ENCODE measurements at places on chromosomes 6 and 20.
A peak's percentile ranks its signal among the peaks of the same experiment; 100 is the strongest.

- DNase-seq: no peak
Observed at GRCh38 chr6:128347123-128347522, 173.3 kb downstream of the PTPRK start.

- DNase-seq: no peak
Observed at GRCh38 chr6:121794630-121795029, 359.2 kb downstream of the GJA1 start.

DNA sequence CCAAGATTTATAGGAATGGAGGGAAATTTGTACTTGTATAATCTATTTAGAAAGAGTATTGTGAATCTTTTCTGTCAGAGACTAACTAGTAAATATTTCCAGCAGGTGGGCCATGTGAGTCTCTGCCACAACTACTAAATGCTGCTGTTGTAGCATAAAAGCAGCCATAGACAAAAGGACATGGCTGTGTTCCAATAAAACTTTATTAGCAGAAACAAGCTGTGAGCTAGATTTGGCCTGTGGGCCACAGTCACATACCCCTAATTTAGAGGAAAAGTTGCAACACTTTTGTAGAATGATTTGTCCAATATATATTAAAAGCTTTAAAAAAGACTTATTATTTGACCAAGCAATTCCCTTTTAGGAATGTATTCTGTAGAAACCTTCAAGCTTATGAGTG is 207.2 kb downstream of the LMBRD1 start:
- DNase-seq: no peak

DNA sequence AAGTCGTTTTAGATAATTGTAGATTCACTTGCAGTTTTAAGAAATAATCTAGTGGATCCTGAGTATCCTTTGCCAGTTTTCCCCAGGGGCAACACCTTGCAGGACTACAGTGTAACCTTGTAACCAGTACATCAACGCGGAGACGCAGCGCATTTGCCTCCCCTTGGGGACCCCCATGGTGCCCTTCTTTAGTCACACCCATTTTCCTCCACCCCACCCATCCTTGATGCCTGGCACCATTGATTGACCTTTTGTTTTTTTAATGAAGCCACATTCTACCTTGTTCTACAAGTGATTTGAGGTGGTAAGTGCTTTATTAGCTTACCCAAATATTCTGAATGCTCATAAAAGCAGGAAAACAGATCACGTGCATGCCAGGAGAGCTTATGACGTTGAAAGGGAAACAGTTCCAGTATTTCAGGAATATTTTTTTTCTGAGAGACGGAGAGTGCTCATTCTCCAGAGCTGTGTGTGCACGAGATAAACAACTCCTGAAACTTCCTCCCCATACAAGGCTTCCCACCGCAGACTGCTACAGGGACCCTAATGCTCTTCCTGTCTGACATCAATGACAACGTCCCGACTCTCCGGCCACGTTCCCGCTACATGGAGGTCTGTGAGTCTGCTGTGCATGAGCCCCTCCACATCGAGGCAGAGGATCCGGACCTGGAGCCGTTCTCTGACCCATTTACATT is 35.7 kb downstream of the CDH26 start:
- no peak for DNase-seq

DNA sequence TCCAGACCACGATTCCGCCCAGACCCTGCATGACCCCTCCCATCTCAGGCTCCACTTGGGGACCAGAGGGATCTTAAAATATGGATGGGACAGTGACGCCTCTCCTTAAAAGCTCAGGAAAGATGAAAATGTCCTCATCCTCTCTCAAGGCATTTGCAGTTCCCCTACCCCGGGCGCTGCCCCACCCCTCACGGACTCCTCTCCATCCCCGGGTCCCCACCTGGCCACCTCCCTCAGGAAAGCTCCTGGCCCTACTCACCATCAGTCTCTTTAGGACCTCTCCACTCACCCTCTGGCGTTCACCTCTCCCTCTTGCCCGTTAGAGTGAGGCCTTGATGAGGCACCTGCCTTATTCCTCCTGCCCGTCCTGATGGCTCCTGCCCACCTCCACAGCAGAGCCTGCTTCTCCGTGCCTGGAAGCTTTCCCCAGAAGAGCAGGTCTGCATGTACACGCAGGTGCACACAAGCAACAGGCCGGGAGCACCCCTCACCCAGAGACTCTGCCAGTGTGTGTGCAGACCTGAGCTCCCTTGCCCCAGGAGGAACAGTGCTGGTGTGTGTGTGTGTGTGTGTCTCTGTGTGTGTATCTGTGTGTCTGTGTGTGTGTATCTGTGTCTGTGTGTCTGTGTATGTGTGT is 105.6 kb upstream of the NXT1 start:
- DNase-seq: no peak

DNA sequence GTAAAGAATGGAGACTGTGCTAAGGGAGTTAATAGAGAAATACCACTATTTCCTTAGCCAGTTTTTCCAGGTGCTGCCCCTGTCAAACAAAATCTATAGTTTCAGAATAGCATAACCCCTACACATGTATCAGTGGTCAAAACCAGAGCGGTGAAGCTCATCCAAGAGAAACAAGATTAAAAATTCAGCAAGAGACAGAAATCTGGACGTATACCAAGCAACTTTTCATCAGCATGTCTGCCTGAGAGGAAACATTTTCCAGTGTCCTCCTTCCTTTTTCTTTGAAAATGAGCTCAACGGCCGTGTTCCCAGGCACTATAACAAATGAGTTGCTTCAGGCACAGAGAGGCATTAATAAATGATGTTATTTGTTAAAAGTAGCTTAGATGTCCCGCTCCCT is 416.5 kb downstream of the BCKDHB start:
- DNase-seq: no peak

GRCh38 chr6:157216570-157216969 is 106.7 kb downstream of the TMEM242 start:
- no peak for DNase-seq

DNA sequence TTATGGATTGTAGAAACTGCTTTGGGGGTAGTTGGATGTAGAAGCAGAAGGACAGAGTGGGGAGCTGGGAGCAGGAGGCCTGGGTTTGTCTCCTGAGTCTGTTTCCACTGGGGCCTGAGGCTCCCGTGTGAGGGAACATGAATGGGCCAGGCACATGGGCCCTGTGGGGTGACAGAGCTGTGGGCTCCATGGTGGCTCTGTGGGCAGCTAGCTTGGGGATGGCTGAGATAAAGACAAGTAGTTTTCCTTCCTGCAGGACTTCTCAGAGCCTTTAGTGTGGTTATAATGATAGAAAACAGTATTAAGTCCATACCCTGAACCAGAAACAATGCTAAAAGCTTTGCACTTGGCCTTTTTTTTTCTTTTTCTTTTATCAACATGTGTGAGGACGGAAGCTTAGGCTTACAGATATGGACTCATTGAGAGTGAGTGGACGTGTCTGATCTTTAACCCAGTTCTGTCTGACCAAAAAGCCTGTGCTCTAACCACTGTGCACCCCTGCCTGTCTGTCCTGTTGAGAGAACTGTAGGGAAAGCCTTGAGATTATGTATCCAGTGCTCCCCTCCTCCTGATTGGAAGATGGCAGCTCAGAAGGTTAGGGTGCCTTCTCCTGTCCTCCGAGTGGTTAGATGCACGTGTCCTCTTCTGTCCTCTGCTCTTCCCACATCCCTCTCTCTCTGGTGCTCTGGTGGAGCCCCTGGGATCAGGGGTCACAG is 98.3 kb downstream of the CDH26 start:
- no peak for DNase-seq

DNA sequence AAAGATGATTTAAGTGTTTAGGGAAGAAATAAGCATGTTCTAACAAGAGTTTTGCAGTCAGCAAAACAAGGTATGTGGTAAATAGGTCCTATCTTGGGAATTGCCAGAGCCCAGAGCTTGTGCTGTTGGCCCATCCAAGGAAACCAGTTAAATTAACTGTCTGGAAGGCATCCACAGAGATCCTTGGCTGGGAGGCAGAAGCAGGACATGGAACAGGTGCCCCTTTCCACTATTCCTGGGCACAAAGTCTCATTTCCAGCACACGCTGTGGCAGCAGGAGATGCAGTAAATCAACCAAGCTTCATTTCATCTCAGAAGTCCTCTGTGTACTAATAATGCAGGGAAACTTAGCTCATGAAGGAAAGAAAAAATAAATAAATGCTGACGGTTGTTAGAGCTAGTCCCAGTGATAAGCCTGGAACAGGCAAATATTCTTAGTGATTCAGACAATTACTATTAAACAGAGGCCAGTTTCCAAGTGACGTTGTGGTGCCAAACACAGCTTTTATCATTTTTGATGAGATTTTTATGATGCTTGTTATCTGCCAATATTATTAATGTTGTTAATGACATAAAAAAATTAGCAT is 39.8 kb upstream of the SNAP25 start:
- DNase-seq: no peak

GRCh38 chr6:109372130-109372529 is 10.1 kb downstream of the CD164 start:
- DNase-seq: no peak

DNA sequence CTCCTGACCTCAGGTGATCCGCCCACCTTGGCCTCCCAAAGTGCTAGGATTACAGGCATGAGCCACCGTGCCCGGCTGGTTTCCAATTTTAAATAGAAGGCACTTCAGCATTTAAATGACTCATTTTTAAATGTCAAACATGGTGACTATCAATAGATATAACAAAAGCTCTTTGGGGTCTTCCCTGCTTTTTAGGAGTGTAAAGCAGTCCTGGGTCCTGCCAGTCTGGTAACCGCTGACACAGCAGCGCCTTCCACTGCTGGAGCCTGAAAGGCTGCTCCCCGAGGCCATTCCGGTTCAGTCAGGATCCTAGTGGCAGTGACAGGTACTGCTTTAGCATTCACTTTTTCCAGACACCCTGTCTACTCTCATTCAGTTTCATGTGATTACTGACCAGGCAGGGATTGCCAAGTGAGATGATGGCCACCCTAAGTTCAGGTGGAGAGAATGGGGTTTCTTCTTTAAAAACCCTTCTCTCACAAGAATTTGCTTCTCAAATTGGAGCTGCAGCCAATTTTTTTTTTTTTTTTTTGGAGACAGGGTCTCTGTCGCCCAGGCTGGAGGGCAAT is 5.1 kb downstream of the DIDO1 start:
- peak; percentile 70 for DNase-seq

DNA sequence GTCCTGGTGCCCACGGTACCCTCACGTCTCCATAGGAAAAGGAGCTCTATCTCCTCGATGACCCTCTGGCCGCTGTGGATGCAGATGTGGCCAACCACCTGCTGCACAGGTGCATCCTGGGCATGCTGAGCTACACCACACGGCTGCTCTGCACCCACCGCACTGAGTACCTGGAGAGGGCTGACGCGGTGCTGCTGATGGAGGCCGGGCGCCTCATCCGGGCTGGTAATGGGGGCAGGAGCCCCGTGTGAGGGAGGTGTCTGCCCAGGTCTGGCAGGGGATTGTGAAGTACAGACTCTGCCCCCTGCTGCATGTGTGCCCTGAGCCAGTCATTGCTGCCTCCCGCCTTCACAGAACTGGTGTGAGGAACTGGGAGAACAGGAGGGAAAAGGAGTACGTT is 12.4 kb downstream of the DLK2 start:
- DNase-seq: no peak

DNA sequence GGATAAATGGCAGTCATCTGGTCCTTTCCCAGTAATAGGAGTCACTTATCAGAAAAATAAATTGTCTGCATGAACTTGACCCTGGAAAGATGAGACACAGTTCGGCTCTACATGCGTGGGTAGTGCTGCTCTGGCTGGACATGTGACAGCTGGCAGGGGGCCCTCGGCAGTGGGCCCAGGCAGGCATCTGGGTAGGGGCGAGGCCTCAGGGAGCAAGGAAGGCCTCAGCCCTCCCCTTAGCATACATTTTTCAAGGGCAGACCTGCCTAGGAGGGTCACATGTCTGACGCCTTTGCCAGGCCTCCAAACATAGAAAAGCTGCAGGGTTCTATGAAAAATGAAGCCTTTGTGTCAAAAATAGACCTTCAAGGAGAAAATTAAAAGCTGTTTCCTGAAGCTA is 12.8 kb upstream of the ILRUN start:
- no peak for DNase-seq

GRCh38 chr6:4608361-4609115 is 167.7 kb upstream of the CDYL start:
- DNase-seq: no peak

DNA sequence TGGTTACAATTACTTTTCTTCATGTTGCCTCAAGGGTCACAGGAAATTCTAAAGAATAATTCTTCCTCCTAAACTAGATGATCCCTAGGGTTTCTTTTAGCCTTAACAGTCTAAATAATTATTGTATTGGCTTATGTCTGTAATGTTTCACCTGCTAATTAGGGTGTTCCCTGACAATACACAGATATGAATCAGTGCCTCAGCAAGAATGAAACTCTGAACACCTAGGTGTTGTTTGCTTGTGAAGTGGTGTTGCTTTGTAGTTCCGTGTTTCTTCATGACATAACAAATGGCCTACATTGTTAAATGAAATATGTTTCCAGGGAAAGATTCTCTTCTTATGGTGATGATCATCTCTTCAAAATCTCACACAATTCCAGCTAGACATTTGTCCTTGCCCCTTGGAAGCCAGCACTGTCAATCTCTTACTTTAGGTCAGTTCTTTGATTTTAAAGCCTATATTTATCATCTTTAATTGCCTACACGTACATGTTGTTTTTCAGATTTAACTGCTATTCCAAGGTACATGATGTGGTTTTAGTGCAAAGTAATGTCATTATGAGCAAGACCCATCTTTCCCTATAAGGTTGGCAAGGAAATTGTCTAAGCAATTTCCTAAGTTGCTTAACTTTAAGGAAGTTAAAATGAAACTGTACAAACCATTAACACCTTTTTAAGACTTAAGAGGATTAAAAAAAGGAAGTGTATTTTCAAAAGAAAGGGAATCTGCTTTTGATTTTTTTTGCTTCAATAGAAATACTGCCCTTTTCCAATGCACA is 111.9 kb downstream of the TBC1D7 start:
- DNase-seq: no peak

- no peak for DNase-seq
Observed at GRCh38 chr20:38987777-38988176, 25.6 kb downstream of the DHX35 start.

- DNase-seq: no peak
Observed at GRCh38 chr20:9485614-9486340, 28.6 kb upstream of the LAMP5 start.

GRCh38 chr6:306641-307061 is 14.4 kb downstream of the DUSP22 start:
- DNase-seq: no peak

- DNase-seq: no peak
Observed at GRCh38 chr6:44333273-44333919, 9.1 kb upstream of the SPATS1 start.
